ENCODE measurements at places on chromosomes 2 and 18. TPM values are rescaled to one million over a fixed set of nuclear protein-coding genes. Genes with fewer than 3 reads are reported as not detected.
A peak's percentile ranks its signal among the peaks of the same experiment; 100 is the strongest.

- H3K27me3 ChIP-seq = no peaks in the 10 kb centered on the region
- no peak for DNase-seq
- no peaks in the 10 kb centered on the region for H3K36me3 ChIP-seq
- peaks cover 14% of the 10 kb centered on the region for H3K4me1 ChIP-seq
- no peak overlapping the region for H3K4me3 ChIP-seq
- H3K27ac ChIP-seq = no peak overlapping the region
These were observed 979 bp upstream of the WDR43 start for GRCh38 chr2:28893488-28893887.

DNA sequence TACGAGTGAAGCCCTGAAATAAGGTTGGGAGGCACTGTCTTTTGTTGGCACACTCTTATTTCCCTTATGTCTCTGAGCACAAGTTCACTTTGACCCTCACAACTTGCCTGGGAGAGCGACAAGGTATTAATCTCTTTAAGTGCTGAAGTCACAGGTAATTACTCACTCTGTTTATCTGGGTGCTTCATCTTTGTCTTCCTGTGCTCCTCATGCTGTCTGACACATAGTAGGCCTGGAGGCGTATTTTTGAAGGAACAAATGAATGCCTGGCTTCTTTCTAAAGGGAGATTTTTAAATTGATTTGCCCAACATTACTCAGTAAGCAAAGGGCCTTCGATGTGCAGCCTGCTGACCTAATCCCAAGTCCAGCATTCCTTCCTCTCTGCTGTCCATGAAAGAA, 507.1 kb upstream of the TNP1 start:
- no peak overlapping the region for H3K27ac ChIP-seq
- no peaks in the 10 kb centered on the region for H3K4me1 ChIP-seq
- H3K36me3 ChIP-seq = no peaks in the 10 kb centered on the region
- no peaks in the 10 kb centered on the region for H3K27me3 ChIP-seq

DNA sequence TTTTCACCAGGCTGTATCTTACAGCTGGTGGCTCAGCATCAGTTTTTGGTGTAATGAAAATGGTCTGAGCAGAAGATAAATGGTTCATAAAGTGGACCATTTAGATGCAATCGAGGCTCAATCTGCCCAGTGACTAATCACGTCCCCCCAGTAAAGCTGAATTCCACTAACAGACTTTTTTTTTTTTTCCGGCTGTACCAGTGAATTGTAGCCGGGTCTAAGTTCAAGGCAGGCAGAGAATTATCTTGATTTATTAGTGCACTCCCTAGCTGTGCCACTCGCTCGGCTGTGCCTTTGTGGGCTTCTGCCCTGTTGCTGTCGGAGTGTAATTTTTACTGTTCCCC, 215.1 kb upstream of the POU3F3 start:
- H3K4me1 ChIP-seq = no peaks in the 10 kb centered on the region
- no peak for DNase-seq
- no peaks in the 10 kb centered on the region for H3K27me3 ChIP-seq
- H3K27ac ChIP-seq = no peak overlapping the region
- no peak overlapping the region for H3K4me3 ChIP-seq

DNA sequence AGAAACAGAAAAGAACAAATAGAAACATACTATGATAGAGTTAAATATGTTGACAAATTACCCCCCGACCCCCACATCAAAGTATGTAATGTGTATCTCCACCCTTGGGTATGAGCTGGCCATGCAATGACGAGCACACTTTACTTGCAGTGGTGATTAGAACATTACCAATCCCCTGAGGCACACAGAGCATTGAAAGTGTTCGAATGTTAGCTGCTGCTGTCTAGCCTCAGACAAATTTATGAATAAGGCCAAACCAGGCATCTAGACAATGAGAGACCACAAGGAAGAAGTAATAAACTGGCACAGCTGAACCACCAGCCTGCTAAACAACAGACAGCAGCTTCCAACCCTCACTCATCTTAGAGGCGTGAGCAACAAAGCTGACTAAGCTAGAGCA, 380.5 kb downstream of the DSEL start:
- H3K4me1 ChIP-seq = no peaks in the 10 kb centered on the region
- H3K27ac ChIP-seq = no peak overlapping the region
- no peak overlapping the region for H3K4me3 ChIP-seq
- H3K36me3 ChIP-seq = no peaks in the 10 kb centered on the region

- no peaks in the 10 kb centered on the region for H3K4me1 ChIP-seq
- no peaks in the 10 kb centered on the region for H3K27me3 ChIP-seq
- no peaks in the 10 kb centered on the region for H3K36me3 ChIP-seq
- H3K4me3 ChIP-seq = no peak overlapping the region
These were observed 275.9 kb downstream of the RBM43 start for GRCh38 chr2:150985741-150986140.

DNA sequence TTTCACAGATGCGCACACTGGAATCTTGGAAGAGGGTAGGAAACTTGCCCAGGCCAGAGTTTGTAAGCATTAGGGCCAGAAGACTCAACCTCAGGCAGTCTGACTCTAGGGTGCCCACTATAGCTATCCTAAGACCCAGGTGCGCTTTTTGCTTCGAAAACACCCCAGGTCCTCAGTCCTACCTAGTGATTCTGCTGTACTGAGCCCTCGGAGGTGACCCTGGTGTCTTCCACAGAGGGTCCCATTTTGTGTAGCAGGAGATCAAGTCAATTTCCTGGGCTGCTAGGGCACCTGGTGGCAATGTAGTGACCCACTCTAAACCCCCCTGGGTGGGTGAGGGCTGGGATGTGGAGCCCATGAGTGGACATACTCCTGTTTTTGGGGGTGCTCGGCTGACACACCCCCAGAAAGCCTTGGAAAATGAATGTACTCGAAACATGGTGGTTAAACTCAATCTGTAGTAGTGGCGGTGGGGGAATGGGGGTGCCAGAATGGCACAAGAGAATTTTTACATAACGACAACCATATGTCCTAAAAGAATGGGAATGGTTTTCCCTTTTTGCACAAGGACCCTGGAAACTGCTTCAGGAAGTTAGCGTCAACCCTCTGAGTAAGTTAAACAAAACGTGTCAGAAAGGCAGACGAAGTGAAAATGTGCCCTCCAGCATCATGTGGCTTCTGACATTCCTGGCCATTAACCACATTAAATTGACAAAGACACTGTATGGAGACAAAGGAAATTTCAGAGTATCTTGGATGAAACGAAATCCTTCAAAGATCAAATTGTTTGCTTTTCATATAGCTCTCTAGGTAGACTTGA, 218.0 kb upstream of the COPS8 start:
- no peak overlapping the region for H3K4me3 ChIP-seq
- no peaks in the 10 kb centered on the region for H3K27me3 ChIP-seq
- H3K27ac ChIP-seq = no peak overlapping the region
- H3K36me3 ChIP-seq = no peaks in the 10 kb centered on the region
- DNase-seq = no peak

DNA sequence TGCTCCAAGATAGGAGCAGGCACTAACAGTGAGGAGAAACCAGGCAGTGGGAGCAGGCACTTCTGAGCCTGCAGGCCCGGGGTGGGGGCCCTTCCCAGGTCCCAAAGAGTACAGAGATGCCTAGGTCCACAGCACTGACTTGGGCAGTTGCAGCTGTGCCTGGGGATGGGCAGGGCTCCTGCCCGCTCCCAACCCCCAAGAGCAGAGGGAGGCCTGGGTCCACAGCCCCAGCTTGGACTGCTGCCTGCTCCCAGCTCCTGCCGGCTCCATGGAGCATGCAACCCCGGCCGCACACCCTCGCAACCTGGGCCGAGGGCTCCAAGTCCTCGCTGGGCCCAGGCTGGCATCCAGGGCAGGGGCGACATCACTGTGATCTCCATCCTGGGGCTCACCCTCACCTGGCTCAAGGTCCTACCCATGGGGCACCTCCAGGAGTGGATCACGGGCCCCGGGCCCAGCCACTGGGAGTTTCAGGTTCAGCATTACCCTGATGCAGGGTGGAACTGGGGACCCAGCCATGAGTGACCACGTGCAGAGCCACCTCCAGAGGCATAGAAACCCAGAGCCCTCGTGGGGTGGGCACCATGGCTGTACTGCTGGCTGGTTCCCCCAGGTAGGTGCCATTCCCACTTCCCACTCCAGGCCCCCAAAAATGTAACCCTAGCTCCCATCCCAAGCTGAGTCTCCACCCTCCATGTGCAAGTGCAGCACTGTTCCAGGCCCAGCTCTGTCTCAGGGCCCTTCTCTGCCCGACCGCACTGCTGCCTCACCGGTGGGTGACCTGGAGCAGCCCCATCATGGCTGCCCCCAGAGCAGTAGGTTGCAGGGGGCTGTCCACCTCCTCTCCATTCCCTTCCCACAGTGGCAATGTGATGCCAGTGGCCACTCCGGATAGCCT, 325.6 kb downstream of the NR4A2 start:
- H3K27ac ChIP-seq = no peak overlapping the region

GRCh38 chr18:6132751-6133368, 237.5 kb upstream of the TMEM200C start:
- no peaks in the 10 kb centered on the region for H3K4me1 ChIP-seq
- no peaks in the 10 kb centered on the region for H3K27me3 ChIP-seq
- H3K4me3 ChIP-seq = no peak overlapping the region
- H3K27ac ChIP-seq = no peak overlapping the region
- H3K36me3 ChIP-seq = peaks cover 2% of the 10 kb centered on the region
- DNase-seq = no peak

DNA sequence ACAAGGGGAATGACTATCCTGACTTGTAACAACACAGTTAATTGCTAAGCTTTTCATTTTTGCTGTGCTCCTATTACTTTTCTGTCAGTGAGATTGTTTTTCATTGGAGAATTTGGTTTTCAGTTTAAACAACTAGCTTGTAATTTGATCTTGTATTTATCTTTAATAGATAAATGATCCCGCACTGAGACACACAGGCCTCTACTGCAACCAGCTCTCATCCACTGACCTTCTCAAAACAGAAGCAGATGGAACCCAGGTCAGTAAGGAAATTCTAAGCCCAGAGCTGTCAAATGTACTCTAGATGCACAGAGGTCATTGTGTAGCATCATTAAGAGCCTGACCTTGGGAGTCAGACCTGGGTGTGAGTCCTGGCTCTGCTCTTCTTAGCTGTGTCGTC, 30.7 kb downstream of the PTRHD1 start:
- H3K27ac ChIP-seq = no peak overlapping the region
- no peak for DNase-seq
- H3K4me1 ChIP-seq = no peaks in the 10 kb centered on the region
- no peak overlapping the region for H3K4me3 ChIP-seq
- H3K27me3 ChIP-seq = no peaks in the 10 kb centered on the region

- no peaks in the 10 kb centered on the region for H3K27me3 ChIP-seq
- H3K4me1 ChIP-seq = no peaks in the 10 kb centered on the region
- DNase-seq = no peak
- no peaks in the 10 kb centered on the region for H3K36me3 ChIP-seq
- H3K27ac ChIP-seq = no peak overlapping the region
- H3K4me3 ChIP-seq = no peak overlapping the region
These were observed 212.1 kb upstream of the COPS8 start for GRCh38 chr2:236873636-236874035.

DNA sequence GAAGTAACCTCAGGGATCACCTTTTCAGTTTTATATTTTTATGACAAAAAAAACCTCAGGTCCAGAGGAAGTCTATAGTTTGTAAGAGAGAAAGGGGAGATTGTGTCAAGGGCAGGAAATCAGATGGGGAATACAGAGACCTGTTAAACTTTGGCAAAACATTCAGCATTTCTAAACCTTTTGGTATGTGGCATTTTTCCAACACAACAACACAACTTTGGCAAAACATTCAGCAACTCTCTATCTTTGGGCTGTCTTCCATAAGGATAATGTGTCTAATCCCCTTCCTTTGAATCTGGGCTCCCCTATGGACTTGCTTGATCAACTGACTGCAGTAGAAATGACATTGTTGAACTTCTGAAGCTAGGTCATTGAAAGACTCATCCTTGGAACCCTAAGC, 220.6 kb upstream of the CCDC68 start:
- H3K36me3 ChIP-seq = no peaks in the 10 kb centered on the region
- H3K27me3 ChIP-seq = no peaks in the 10 kb centered on the region

DNA sequence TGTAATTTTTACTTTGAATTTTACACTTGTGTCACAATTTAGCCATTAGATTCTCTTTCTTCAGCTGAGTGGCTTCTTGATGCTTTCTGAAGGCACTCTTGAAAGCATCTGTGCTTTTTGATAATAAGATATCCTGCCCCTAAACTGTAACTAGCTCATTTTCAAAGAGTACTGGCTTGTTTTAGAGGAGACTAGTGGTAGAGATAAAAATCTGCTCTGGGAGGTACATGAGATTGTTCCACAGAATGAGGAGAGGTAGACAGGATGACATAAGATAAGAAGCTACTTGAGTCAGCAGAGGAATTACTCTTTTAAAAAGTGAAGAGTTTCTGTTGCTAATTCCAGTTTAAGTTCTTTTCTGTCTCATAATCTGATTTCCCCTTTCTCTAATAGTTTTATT, 10.6 kb downstream of the PLEKHB2 start:
- H3K36me3 ChIP-seq = peaks cover 9% of the 10 kb centered on the region
- H3K4me1 ChIP-seq = peaks cover 18% of the 10 kb centered on the region
- H3K27ac ChIP-seq = no peak overlapping the region
- no peak for DNase-seq

GRCh38 chr2:107168141-107168540, 282.2 kb upstream of the ST6GAL2 start:
- no peak overlapping the region for H3K4me3 ChIP-seq
- no peaks in the 10 kb centered on the region for H3K27me3 ChIP-seq
- DNase-seq = no peak
- H3K36me3 ChIP-seq = no peaks in the 10 kb centered on the region

- peaks cover 32% of the 10 kb centered on the region for H3K36me3 ChIP-seq
- H3K27ac ChIP-seq = peak overlapping the region; percentile 97
- H3K4me1 ChIP-seq = peaks cover 18% of the 10 kb centered on the region
- H3K4me3 ChIP-seq = peak overlapping the region; percentile 85
- H3K27me3 ChIP-seq = no peaks in the 10 kb centered on the region
- DNase-seq = peak; percentile 58
These were observed 664 bp downstream of the CCT4 start for GRCh38 chr2:61887717-61888266.

DNA sequence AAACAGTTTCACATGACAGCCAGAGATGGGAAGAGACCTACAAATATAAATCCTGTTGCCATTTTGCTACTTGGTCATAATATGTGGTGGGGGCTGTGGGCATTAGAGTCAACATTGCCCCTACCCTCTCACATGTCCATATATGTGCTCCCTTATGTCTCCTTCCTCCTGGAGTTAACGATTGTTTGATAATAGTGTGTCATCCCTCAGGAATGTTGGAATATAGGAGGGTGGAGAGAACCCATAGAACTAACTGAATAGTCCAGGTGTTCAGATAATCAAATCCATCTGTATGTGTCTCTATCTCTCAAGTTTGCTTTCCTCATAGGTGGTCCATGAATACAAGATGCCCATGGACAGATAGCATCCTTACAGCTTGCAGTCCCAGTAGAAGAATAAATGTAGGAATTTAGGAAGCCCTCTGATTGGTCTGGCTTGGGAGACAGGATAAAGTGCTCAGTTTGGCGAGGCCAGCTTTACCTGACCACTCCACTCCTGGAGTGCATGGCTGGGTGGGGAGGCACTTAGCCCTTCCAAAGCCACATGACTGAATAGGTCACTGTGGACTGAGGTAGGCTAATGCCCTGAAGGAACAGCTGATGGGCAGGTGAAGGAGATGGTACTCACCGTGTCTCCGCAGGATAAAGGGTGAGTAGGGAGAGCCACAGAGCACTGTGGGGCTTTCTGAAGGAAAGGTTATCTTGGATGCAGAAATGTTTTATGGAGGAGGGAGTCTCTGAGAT, 166.9 kb downstream of the CDCA7 start:
- no peaks in the 10 kb centered on the region for H3K27me3 ChIP-seq
- no peaks in the 10 kb centered on the region for H3K4me1 ChIP-seq
- H3K4me3 ChIP-seq = no peak overlapping the region
- DNase-seq = no peak

The KYNU gene
- 39.4 TPM for total RNA-seq

The ALK gene
- not detected for total RNA-seq

The GNAL gene
- 5.3 TPM for total RNA-seq

The REEP1 gene
- total RNA-seq = 20.4 TPM

The BOK gene
- total RNA-seq = 13.0 TPM

The NT5DC4 gene
- not detected for total RNA-seq

The GPR75 gene
- total RNA-seq = 9.4 TPM

The NTSR2 gene
- total RNA-seq = not detected
